Activated naive CD4-positive, alpha-beta T cell treated with anti-CD3 and anti-CD28 coated beads for 36 hours (primary cell): ENCODE measurements at places on chromosomes 7 and 10.

- no peak for DNase-seq
Observed at GRCh38 chr7:155999631-156000489, 187.6 kb upstream of the SHH start.

DNA sequence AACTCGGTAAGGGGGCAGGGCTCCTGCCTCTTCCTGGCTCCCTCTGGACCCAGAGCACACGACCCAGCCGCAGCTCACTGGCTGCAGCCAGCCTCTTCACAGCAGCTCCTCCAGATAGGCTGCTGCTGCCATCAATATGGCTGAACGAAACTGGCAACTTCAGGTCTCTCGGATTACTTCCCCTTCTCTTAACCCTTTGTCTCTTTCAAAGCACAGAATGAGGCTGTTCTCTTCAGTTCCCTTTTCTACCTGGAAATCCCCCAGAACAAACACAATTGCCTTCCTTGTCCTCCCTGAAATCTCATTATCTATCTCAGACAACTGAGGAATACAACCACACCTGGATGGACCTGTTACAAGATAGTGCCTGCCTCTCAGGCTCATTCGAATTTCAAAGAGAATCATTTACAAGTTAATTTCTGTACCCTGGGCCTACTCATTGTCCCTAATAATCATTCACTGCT is 193.4 kb upstream of the MBL2 start:
- DNase-seq, result no peak

GRCh38 chr7:82443547-82444219 is at the start of gene CACNA2D1:
TSS of gene CACNA2D1 (minus strand) at chr7:82443777.
- DNase-seq, result no peak

DNA sequence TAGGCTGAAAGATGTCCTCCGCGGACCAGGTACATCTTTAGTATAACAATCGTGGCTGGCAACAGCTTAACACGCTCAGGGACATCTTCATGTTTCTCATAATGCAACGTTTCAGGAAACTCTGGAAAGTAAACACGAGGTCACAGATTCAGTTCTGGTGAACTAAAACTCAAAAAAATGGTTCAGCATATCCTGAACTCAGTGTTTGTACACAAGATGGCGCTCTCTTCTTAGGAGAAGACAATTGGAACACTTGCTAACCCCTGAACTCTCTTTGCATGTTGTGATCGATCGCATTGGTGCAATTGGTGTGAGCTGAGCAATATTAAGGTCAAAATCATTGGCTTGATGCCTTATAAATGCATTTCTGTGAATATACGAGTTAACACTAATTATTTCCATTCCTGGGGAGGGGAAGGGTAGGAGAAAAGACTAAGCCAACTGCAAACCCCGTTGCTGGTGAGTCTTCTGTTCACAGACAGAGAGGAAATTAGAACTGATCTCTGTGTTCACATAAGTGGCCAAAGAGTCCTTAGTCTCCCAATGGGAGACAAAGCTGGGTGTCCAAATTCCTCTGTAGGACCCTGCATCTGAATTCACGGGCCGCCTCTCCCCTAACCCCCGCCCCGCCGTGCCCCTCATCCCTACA is 52.6 kb upstream of the FAM180A start:
- DNase-seq, result peak; percentile 37

- no peak for DNase-seq
Observed at GRCh38 chr10:12943425-12943824, 58.1 kb downstream of the CCDC3 start.

DNA sequence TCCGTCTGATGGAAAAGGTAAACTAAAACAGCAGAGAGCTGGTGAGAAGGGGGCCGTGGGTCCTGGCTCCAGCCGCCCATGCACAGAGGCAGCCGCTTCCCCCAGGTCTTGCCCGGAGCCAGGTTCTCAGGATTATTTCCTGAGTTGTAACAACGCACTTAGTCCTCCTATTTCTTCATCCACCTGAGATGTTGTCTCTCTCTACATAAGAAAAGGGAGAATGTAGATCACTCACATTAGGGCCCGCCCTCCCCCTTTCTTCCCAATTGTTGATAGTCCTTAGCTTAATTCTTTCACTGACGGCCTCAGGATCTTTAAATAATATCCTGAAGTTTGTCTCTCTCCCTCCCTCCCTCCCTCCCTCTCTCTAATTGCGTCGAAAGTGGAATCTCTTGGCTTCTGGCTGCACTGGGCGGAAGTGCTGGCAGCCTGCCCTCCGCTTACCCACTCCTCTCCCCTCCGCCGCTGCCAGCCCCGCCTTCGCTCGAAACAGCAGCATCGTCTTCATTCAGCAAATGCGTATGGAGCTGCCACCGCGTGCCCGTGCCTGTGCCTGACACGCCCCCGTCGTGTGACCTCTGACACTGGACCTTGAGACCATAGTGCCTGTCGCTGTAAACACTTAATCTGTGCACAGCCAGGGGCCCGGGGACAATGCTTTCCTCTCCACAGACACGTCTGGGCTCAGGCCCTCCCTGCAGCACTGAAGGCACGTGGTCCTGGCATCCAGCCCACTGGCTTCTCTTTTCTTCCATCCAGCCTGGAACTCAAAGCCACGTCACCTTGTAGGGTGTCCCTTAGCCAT is 174.5 kb upstream of the PPP2R2D start:
- DNase-seq, result no peak

- peak; percentile 38 for DNase-seq
Observed at GRCh38 chr10:102152545-102152890, 329 bp downstream of the NOLC1 start.

- no peak for DNase-seq
Observed at GRCh38 chr10:2038036-2038435, 300.7 kb upstream of the ADARB2 start.
